ENCODE measurements at places on chromosomes 1 and 21.

DNA sequence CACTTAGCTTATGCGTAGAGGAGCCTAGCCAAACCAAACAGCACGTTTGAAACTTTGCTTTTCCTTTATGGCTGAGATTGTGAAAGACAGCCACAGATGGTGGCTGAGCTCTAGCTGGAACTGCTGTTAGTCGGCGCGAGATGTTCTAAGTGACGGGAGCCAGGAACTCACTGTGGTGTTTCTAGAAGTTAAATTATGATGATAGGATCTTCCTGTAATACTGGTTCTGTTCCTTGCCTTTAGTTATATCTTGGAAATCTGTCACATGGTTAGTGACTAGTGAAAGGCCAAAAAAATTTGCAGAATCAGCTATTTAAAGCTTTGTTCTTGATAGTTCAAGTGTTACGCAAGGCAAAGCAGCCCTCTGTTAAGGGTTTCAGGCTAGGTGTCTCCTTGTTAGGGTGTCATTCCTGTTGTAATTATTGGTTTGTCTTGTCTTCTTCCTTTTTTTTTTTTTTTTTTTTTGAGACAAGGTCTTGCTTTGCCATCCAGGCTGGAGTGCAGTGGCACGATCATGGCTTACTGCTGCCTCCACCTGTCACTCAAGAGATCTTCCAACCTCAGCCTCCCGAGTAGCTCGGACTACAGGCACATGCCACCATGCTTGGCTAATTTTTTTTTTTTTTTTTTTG, 22.6 kb downstream of the AK4 start:
- no peaks in the 10 kb centered on the region for H3K4me1 ChIP-seq
- no peak overlapping the region for H3K27ac ChIP-seq
- no peaks in the 10 kb centered on the region for H3K36me3 ChIP-seq
- no peak for DNase-seq
- H3K27me3 ChIP-seq: no peaks in the 10 kb centered on the region

- H3K4me3 ChIP-seq: no peak overlapping the region
- H3K27ac ChIP-seq: no peak overlapping the region
- DNase-seq: no peak
- H3K27me3 ChIP-seq: no peaks in the 10 kb centered on the region
Observed at GRCh38 chr1:71014178-71014579, 33.4 kb downstream of the PTGER3 start.

- DNase-seq: no peak
- H3K4me3 ChIP-seq: no peak overlapping the region
- H3K27me3 ChIP-seq: no peaks in the 10 kb centered on the region
- no peaks in the 10 kb centered on the region for H3K4me1 ChIP-seq
- H3K27ac ChIP-seq: no peak overlapping the region
Observed at GRCh38 chr1:29465755-29466154, 229.4 kb downstream of the PTPRU start.

DNA sequence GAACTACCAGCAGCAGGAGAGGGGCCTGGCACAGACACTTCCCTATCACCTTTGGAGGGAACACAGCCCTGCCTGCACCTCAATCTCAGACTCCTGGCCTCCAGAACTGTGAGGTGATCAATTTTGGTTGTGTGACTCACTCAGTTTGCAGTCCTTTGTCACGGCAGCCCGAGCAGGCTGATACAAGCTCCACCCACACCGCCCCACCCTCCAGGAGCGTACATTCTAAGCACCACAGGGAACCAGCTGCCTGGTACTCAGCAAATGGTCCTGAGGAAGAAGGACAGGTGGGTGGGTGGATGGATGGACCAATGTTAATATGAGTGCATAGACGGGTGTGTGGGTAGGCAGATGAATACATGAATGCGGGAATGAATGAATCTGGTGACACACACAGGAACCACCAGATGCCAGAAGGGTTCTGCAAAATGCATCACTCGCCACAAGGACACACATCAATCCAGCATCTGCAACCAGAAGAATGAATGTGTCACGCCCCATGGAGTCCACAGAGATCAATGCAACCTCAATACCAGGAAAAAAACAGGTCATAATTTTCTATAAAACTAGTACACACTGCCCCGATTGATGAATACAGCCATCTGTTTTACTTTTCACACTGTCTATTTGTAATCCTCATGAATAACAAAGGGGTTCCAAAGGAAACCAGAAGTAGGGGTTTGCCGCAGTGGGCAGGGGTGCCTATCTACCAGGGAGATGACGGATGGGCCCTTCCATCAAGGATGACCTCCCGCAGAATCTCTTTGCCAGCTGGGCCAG, 284.5 kb downstream of the NPHP4 start:
- no peaks in the 10 kb centered on the region for H3K27me3 ChIP-seq
- no peaks in the 10 kb centered on the region for H3K36me3 ChIP-seq
- no peak overlapping the region for H3K4me3 ChIP-seq
- peaks cover 10% of the 10 kb centered on the region for H3K4me1 ChIP-seq
- H3K27ac ChIP-seq: no peak overlapping the region
- no peak for DNase-seq

- H3K27ac ChIP-seq: no peak overlapping the region
- no peaks in the 10 kb centered on the region for H3K4me1 ChIP-seq
- no peak for DNase-seq
- no peaks in the 10 kb centered on the region for H3K36me3 ChIP-seq
- no peak overlapping the region for H3K4me3 ChIP-seq
Observed at GRCh38 chr1:42479621-42480020, 16.5 kb downstream of the CCDC30 start.

DNA sequence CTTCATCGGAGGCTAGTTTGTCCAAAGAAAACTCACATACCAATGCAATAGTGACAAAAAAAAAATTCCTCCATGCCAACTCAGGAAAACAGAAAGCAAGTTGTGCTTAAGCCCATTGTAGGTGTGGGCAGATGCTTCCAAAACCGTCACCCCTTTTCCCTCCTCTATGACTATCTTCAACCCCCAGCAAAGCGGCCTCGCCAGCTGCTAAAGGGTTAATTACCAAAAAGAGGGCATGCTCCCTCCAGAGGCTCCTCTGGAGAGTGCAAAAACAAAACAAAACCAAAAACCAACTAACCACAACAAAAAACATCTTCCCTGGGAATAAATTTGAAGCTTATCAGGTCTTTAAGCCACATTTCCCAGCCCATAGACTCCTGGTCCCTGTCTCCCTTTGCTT, 1.2 kb downstream of the LMOD1 start:
- H3K4me1 ChIP-seq: peaks cover 11% of the 10 kb centered on the region
- no peaks in the 10 kb centered on the region for H3K36me3 ChIP-seq
- H3K27ac ChIP-seq: no peak overlapping the region

- no peak overlapping the region for H3K4me3 ChIP-seq
- DNase-seq: no peak
- no peaks in the 10 kb centered on the region for H3K4me1 ChIP-seq
- H3K27ac ChIP-seq: no peak overlapping the region
- H3K27me3 ChIP-seq: peaks cover 3% of the 10 kb centered on the region
- H3K36me3 ChIP-seq: no peaks in the 10 kb centered on the region
Observed at GRCh38 chr1:243938208-243938607, 88.2 kb upstream of the AKT3 start.

GRCh38 chr1:70364439-70364838, 9.9 kb upstream of the ANKRD13C start:
- no peaks in the 10 kb centered on the region for H3K4me1 ChIP-seq
- H3K36me3 ChIP-seq: no peaks in the 10 kb centered on the region
- DNase-seq: no peak
- H3K4me3 ChIP-seq: no peak overlapping the region
- no peak overlapping the region for H3K27ac ChIP-seq

GRCh38 chr1:57112148-57112547, 146.3 kb upstream of the C8B start:
- H3K36me3 ChIP-seq: no peaks in the 10 kb centered on the region
- no peak overlapping the region for H3K27ac ChIP-seq
- no peak overlapping the region for H3K4me3 ChIP-seq
- DNase-seq: no peak
- no peaks in the 10 kb centered on the region for H3K27me3 ChIP-seq
- H3K4me1 ChIP-seq: no peaks in the 10 kb centered on the region

DNA sequence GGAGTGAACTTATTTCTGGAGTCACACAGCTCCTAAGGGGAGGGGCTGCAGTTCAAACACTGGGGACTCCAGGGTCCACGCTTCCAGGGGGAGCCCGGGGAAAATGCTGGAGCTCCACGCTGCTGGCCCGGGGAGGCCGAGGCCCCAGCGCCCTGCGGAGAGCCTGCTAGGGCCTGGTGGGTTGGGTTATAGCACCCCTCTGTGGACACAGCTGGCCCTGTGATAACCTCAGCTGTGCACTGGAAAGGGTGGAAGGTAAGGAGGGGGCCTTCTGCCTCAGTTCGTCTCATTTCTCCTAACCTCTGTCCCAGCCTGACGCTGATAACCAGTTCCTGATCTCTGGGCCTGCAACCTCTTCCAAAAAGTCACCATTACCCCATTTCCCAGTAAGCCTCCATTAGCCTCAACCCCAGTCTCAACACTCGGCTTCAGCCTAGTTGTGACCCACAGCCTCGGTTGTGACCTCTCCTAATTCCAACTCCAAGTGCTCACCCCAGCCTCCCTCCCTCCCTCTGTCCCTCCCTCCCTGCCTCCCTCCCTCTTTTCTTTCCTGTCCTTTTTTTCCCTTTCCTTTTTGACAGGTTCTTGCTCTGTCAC, 7.1 kb downstream of the NBL1 start:
- no peaks in the 10 kb centered on the region for H3K36me3 ChIP-seq
- no peak overlapping the region for H3K27ac ChIP-seq
- H3K4me3 ChIP-seq: no peak overlapping the region
- peak; percentile 57 for DNase-seq
- H3K27me3 ChIP-seq: no peaks in the 10 kb centered on the region
- no peaks in the 10 kb centered on the region for H3K4me1 ChIP-seq

DNA sequence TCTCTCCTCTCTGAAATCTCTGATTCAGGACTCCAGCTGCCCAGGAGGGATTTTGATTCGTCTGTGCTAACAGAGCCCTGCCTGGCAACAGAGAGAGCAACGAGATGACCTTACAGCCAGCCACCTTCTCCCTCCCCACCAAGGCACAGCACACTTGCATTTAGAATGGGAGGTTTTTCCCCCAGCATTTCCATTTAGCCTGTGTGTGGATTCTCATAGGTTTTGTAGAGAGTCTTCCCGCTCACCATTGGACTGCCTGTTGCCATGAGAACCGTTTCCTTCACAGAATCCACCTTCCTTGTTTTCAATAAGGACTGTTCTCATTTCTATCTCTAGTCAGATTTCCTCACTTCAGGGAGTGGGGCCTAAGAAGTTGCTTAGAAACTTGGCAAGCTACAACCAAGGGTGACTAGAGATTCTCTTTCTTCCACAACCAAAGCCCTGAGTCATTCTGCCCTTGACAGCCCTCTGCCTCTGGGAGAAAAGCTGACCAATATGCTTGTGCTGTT, 5.8 kb upstream of the IKBKE start:
- peaks cover 38% of the 10 kb centered on the region for H3K4me1 ChIP-seq
- DNase-seq: no peak
- H3K36me3 ChIP-seq: peaks cover 2% of the 10 kb centered on the region
- no peaks in the 10 kb centered on the region for H3K27me3 ChIP-seq
- H3K4me3 ChIP-seq: no peak overlapping the region
- H3K27ac ChIP-seq: no peak overlapping the region

- H3K27ac ChIP-seq: no peak overlapping the region
- no peaks in the 10 kb centered on the region for H3K4me1 ChIP-seq
- H3K27me3 ChIP-seq: no peaks in the 10 kb centered on the region
- H3K4me3 ChIP-seq: no peak overlapping the region
Observed at GRCh38 chr21:34822942-34823341, 154.1 kb downstream of the CLIC6 start.

- no peak for DNase-seq
- no peaks in the 10 kb centered on the region for H3K36me3 ChIP-seq
- peaks cover 15% of the 10 kb centered on the region for H3K4me1 ChIP-seq
- no peak overlapping the region for H3K4me3 ChIP-seq
- no peak overlapping the region for H3K27ac ChIP-seq
Observed at GRCh38 chr1:20152599-20152930, 13.4 kb downstream of the PLA2G2F start.

- no peaks in the 10 kb centered on the region for H3K27me3 ChIP-seq
- H3K36me3 ChIP-seq: no peaks in the 10 kb centered on the region
- no peaks in the 10 kb centered on the region for H3K4me1 ChIP-seq
- no peak for DNase-seq
Observed at GRCh38 chr1:218863987-218864386, 309.7 kb upstream of the LYPLAL1 start.

All from B cell (primary cell).